ENCODE measurements at places on chromosomes 3 and 15. TPM values are rescaled to one million over a fixed set of nuclear protein-coding genes. Genes with fewer than 3 reads are reported as not detected.

The TPRG1 gene
- total RNA-seq = 0.50 TPM

The IGF1R gene
- total RNA-seq = 7.8 TPM

The ADAMTS9 gene
- total RNA-seq = 4.0 TPM

The WWTR1 gene
- total RNA-seq = 31.5 TPM

The GOLGA8Q gene
- 0.45 TPM for total RNA-seq

The WDR93 gene
- total RNA-seq = 0.05 TPM

The ZNF860 gene
- total RNA-seq = 0.53 TPM

The P4HTM gene
- total RNA-seq = 34.4 TPM

The SENP8 gene
- total RNA-seq = 0.78 TPM

The IGDCC3 gene
- total RNA-seq = not detected

The EXD1 gene
- total RNA-seq = not detected

The TBC1D2B gene
- total RNA-seq = 27.5 TPM

The CSPG5 gene
- not detected for total RNA-seq

- no peak for DNase-seq
Observed at GRCh38 chr15:56794553-56795329, 61.4 kb upstream of the ZNF280D start.

DNA sequence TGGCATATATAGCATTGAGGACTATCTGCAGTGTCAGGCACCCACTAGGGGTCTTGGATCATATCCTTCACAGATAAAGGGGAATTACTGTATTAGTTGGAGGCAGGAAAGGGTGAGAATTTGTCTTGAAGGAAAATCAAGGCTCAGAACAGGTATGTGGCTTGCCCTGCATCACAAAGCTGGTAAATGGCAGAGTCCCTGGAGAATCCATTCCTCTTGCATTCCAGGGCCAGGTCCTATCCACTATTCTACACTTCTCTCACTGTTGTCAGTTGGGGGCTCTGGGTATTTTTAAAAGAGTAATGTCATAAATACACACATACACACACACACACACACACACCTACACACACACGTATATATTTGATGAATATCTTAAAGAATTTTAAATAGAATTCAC lies 19.8 kb upstream of the FGF12 start:
- no peak for DNase-seq

- no peak for DNase-seq
Observed at GRCh38 chr15:34370129-34370528, 3.1 kb upstream of the LPCAT4 start.

GRCh38 chr3:1195947-1196346 lies 103.1 kb downstream of the CNTN6 start:
- DNase-seq = no peak

GRCh38 chr3:152497457-152497856 lies 228.7 kb downstream of the MBNL1 start:
- no peak for DNase-seq

DNA sequence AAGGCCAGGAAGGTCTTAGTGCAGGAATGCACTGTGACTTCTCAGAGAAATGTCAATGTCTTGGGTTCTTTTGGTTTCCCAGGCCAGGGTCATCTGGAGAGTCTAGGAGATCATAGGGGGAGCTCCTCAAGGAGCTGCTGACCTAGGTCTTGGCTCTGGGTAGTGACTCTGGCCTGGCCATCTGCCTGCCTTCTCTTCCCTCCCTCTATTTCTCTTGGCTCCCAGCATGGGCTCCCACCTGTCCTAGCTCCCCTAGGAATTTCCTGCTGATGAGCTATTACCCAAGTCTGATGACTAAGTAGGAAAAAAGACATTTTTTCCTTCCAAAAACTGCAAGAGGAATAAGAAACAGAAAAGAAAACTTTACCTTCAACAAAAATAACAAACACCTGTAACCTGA lies 57.4 kb downstream of the BSN start:
- DNase-seq = peak; percentile 11

- DNase-seq = no peak
Observed at GRCh38 chr15:68646696-68647095, 67.9 kb downstream of the CORO2B start.

DNA sequence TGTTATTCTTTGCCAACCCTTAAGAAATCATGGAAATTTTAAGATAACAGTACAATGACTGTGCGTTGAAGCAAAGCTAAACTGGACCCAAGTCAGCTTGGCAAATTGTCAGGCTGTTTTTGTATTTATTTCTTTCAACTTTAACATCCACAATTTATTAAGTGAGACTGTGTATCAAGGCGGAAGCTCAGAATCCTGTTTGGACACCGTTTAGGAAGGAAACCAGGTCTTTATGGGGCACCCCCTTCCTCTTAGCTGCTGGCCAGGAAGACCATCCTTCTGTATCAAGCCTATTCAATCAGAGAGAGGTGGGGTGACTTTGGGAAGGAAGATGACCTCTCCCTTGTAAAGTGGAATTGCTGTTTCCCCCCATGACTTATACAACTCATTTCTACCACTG lies 166.0 kb downstream of the MCTP2 start:
- no peak for DNase-seq

GRCh38 chr3:70933105-70933810 lies 620.8 kb upstream of the MDFIC2 start:
- DNase-seq = no peak

DNA sequence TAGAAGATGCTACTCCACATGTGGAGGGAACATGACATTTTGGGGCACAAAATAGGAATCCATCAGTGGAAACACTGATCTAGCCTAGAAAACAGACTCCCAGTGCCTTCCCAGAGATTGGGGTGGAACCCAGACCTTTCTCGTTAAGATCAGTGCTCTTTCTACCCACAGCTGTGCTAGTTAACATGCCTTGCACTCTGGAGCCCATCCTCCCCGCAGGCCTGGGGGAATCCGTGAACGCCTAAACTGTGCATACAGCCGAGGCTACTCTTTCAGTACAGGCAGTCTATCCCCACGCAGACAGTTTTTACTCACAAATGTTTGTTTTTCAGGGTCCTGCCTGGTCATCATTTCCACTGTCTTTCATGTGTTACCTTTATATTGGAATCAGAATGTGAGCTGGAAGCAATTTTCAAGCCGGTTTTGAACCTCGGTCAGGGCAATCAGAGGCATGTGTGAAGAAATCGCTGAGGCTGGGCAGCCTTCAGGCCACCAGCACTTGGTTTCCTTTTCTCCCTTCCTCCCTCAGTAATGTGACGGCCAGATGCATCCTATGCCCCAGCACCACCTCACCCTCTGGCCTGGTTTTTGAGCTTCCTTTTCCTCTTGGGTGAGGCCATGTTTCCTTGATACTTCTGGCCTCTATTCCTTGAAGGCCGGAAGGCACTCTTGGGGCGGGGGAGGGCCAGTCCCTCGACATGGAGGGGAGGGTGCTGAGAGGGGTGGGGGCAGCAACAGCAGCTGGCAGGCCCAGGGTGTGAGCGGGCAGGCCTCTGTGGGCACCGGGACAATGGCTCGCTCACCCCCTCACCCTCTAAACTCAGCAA lies 123.6 kb upstream of the GALNT15 start:
- no peak for DNase-seq

GRCh38 chr15:60835974-60836373 lies 357.0 kb upstream of the ICE2 start:
- DNase-seq = no peak

- no peak for DNase-seq
Observed at GRCh38 chr3:192897005-192897404, 20.7 kb downstream of the MB21D2 start.

- DNase-seq = no peak
Observed at GRCh38 chr3:178514401-178514800, 21.8 kb upstream of the KCNMB2 start.

- no peak for DNase-seq
Observed at GRCh38 chr3:25088284-25088683, 339.8 kb upstream of the RARB start.

GRCh38 chr3:187983484-187984124 lies 170.4 kb upstream of the LPP start:
- DNase-seq = no peak

DNA sequence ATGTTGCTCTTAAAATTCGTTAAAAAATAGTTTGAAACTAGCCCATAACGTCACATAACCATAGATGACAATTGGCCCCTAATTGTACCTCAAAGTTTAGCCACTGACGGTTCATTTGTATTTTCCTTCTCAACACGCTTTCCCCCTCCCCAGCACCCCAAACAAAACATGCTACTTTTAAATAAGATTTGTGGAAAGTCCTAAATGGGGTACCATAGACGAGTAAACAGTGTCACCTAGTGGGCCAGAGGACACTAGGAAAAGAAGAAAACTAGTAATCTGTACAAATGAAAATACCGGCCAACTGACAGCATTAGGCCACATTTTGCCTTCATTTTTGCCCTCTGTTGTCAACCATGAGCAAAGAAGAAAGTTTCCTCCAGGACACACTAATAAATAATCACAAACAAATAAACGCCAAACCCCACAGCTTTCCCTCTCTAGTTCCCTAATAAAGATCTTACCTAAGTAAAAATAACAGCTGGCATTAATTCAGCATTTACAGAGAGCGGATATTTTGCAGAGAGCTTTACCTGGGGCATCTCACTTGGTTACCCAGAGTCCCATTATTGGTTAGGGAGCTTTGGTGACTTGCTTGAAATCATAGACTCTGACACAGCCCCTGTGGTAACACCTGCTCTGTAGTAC lies 175.1 kb upstream of the ATP11B start:
- DNase-seq = peak; percentile 34

- DNase-seq = no peak
Observed at GRCh38 chr3:159150180-159150579, 348.3 kb downstream of the MFSD1 start.

GRCh38 chr3:56347219-56347871 lies 120.9 kb downstream of the ERC2 start:
- no peak for DNase-seq

DNA sequence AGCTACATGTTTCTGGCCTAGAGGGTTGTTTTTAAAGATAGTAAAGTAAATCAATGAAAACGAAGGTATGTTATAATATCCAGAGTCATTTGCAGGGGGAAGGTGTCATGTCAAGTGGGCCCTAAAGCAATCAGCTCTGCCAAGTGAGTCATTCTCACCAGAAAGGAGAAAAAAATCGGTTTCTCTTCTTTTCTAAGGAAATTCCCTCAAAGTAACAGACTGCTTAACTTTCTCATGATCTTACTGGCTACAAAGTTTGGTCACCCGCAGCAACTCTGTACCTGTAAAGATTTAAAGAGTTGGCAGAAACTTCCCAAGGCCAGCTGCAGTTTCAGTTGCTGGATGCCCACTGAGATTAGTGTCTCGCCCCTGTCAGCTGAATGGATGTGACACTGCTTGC lies 5.5 kb upstream of the FSIP1 start:
- no peak for DNase-seq

- DNase-seq = no peak
Observed at GRCh38 chr15:73009066-73010056, 42.9 kb upstream of the NEO1 start.

DNA sequence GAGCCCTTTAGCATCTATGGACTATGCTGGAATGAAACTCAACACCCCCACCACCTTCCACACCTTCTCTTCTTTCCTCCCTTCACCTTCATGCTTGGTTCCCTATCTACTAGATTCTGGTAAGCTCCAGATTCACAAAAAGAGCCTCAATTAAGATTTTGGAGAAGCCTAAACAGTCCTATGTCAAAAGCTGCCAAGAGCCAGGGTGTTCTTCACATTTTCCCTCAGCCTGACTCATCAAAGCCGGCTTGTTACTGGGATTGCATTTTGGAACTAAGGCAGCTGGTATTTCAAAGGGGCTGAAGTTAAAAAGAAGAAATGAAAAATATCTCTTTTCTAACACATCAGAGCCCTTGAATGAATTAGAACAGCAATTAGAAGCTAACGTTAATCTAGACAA lies 247.7 kb downstream of the MYRIP start:
- no peak for DNase-seq

DNA sequence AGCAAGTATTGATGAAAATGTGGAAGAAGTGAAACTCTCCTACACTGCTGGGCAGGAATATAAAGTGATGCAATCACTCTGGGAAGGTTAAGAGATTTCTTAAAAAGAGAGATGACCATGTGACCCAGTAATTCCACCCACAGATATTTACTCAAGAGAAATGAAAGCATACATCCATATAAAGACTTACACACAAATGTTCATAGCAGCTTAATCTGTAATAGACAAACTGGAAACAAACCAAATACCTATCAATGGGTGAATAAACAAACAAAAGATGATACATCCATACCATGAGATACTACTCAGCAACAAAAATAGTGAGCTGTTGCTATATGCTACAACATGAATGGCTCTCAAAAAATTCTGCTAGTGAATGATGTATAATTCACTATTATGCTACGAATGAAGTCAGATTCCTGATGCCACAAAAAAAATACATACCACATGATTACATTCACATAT lies 463.3 kb downstream of the MAGI1 start:
- DNase-seq = peak; percentile 78

DNA sequence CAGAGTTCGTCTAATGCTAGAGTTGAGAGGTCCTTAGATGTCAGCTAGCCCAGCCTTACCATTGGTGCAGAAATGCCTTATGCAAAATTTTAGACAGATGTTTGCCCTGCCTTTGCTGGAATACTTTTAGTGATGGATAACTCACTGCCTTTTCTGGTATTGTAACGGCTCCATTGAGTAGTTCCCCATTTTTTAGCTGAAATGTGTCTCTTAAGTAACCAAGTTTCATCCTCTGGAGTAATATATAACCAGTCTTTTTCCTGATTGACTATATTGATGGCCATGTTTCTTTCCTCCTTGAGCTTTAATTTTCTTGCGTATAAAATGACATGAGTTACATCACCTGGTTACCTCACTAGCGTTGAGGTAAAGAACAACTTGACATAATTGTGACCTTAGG lies 45.0 kb downstream of the SNRK start:
- DNase-seq = no peak

GRCh38 chr3:95037927-95038326 lies 975.1 kb downstream of the NSUN3 start:
- DNase-seq = no peak
